ENCODE measurements at places on chromosomes 5 and 9. TPM values are rescaled to one million over a fixed set of nuclear protein-coding genes. Genes with fewer than 3 reads are reported as not detected.

Gene CKS2
- 362 TPM for total RNA-seq

GRCh38 chr9:13282998-13283397 is 3.5 kb upstream of the MPDZ start:
- no peak for DNase-seq

DNA sequence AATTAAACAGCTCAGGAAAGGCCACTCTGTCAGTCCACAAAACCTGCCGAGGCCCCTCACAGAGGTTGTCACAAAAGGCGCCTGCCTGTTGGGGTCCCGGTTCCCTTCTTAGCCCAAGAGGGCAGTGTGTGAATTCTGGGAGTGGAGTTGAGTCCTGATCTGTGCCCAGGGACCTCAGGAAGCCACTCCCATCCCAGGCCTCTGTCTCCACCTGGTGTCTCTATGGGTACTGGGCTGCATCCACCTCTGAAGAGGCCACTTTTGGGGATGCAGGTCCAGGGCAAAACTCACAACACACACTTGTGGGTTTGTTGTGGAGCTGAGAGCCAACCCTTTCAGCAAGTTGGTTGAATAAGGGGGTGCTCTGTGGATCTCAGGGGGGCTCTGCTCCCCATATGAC is 74.3 kb upstream of the STXBP1 start:
- peak; percentile 55 for DNase-seq

DNA sequence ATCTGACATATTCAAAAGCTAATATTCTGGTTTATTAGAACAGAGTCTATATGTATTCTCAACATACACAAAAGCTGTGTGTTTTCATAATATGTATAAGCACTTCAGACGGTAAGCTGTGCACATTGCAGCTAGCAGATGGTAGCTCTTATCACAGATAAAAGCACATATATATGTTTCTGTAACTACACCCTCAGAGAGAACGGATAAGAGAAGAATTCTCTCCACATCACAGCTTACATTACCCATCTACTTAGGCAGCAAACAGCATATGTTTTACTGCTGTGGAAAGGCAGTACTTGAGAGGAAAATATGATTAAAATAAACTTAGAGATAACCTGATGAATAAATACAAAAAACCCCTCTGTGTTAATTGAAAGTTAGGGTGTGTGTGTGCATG is 450.9 kb upstream of the ZNF608 start:
- DNase-seq = no peak

GRCh38 chr5:1538741-1539392 is 15.1 kb upstream of the LPCAT1 start:
- no peak for DNase-seq

Data from SJCRH30 (cell line).